ENCODE measurements at places on chromosomes 5 and 9.

DNA sequence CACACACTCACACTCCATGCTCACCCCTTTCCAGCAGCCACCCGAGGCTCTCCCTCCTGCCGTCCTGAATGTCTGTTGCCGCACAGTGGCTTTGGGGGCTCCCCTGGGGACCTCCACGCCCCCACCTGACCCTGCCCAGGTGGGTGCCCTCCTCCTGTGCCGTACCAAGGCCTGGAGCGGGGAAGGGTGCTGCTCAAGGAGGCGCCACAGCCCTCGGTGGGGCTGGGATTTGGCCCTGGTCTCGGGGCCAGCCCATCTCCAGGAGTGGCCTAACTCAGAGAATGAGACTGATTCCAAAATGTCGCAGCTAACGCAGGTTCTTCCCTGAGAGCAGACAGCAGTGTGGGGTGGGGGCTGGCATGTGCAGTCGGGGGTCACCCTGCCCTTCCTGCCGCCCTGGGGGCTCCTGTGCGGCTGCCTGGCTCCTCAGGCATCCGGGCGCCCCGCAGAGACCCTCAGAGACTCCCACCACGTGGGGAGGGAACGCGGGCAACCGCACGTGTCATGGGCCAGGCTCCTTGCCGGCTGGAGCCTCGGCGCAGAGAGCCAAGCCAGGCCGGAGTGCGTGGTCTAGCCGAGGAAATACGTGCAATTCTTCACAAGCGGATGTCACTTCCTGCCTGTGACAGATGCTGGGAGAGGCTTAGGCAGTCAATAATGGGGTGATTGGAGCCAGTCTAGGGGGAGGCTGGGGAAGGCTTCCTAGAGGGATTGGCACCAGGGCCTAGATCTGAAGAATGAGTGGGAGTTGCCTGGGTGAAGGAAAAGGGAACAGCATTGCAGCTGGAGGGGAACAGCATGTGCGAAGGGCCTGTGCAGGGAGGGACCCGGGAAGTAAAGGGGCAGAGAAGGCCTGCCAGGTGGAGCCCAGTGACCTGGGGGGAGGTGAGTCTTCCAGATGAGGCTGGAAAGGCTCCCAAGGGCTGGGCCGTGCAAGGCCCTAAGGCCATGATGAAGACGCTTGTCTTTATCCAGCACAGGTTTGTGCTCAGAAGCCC lies 44.1 kb downstream of the C9orf50 start:
- no peak for DNase-seq

DNA sequence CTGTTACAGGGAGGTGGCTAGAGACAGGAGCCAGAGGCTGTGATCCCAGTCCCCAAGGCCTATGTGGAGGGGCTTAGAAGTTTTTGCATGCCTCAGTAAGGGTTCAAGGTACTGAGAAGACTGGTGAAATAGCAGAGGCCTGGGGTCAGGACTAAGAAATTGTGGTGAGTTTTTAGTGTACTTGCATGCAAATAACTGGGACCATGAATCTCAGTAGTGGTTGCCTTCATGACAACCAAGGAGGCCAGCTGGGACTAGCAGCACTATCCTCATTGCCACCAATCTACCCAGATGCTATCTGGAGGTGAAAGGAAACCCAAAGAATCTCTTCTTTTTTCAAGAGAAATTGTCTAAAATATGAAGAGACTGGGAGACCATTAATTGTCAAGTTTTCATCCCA lies 395.1 kb downstream of the CETN3 start:
- DNase-seq: no peak

- no peak for DNase-seq
These were observed 70.1 kb upstream of the MAN2A1 start for GRCh38 chr5:109619606-109620005.

DNA sequence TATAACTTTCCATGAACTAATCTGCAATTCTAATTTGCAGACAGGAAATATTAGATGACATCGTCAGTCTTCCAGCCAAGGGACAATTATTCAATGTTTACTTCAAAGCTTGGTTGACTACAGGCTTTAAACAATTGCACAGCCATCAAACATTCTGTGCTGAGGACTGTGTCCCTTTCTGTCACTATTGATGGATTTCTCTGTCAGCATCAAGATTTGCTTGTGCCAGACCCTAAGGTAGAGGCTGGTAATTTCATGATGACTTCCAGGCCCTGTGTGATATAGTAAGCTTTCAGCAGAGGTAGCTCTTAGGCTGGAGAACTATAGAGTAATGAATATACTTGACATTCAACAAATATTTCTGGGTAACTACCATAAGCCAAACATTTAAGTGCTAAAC lies 229.3 kb upstream of the ACTBL2 start:
- no peak for DNase-seq

- no peak for DNase-seq
These were observed 119.0 kb downstream of the MAT2B start for GRCh38 chr5:163624431-163624830.

GRCh38 chr5:68053202-68053601 lies 162.4 kb upstream of the PIK3R1 start:
- DNase-seq: no peak

DNA sequence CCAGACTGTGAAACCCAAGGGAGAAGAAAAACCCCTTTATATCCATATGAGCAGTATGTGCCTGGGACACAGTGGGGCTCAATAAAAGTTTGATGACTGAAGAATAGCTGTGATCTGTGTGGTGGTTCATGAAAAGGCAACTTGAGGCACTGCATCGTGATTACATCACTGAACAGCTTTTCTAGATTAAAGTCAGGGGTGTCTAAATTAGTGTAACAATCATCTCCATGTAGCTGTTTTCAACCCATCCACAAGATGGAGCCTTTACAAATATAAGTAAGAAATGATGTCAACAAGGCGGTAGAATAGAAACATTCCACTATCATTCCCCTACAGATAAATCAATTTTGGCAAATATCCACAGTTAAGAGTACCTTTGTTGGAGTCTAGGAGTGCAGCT lies 55.5 kb downstream of the PRRC1 start:
- no peak for DNase-seq
